ENCODE measurements at places on chromosomes 16 and 17.

DNA sequence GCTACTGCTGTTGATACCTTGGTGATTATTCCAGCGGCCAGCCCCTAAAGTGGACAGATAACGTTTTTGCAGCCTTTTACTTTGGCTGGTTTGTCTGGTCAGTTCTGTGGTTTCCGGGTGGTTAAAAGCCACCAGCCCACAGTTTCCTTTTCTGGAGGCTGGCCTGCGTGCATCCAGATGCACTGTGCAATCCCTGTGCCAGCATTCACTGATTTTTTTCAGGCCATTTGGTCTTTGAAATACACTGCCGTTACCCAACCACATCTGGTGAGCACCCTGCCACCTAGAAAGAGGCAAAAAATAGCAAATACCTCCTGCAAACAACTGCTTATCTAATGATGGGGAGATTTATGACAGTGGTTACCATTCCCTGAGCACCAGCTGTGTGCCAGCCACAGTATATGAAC, 797 bp downstream of the NUDT7 start:
- DNase-seq: no peak

DNA sequence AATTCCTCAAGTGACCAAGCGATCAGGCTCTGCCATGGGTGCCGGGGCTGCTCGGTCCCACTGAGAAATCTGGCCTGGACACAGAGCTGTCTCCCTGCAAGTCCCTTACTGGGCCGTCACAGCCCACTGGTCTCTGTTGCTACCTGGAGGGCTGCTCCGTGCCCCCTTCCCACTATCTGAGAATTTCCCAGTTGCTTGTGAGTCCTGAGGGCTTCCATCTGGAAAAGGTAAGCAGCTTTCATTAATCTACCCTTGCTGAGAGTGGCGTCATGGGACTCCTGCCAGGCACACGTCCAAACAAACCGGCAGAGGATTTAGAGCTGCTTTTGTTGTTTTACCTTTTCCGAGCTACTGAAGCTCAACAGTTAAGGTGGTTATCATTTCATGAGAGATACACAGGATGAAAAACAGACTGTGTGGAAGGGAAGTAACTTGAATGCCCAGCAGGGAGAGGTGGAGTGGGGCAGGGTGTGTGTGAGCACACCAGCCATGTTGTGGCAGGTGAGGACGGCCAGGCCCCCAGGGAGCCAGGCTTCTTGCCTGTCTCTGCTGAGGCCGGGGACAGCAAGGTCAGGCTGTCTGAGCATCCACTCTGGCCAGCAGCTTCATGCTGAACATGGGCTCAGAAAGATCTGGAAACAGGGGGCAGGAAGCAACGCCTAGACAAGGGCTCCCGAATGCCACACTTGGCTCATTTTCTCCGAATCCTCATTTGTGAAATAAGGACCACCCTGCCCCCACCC, 50.6 kb downstream of the GTF3C1 start:
- DNase-seq: no peak

- DNase-seq: no peak
Measured at GRCh38 chr16:67454104-67454503, 23.2 kb downstream of the HSD11B2 start.

GRCh38 chr17:40461732-40462342, 18.6 kb downstream of the IGFBP4 start:
- DNase-seq: no peak

- DNase-seq: no peak
Measured at GRCh38 chr17:15247891-15248529, 17.1 kb downstream of the PMP22 start.

DNA sequence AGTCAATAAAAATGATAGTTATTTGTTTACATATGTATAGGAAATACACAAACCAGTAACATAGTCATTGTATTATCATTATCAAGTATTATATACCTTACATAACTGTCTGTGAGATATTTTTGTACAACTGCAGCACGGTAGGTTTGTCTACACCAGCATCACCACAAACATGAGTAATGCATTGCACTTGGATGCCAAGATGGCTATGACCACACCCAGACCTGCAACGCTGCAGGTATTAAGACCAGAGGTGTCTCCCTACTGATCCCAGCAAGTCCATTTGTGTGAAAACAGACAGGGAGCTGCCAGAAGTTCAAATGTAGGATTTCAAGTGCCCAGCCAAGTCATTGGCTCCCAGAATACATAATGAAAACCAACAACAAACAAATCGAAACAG, 34.2 kb upstream of the NOS2 start:
- DNase-seq: no peak

Measured in stimulated activated CD4-positive, alpha-beta T cell treated with anti-CD3 and anti-CD28 coated beads, TNF-alpha, amount 100 ng/mL, for 1 hour (primary cell).